ENCODE measurements at places on chromosomes 13 and 19. TPM values are rescaled to one million over a fixed set of nuclear protein-coding genes. Genes with fewer than 3 reads are reported as not detected.
A peak's percentile ranks its signal among the peaks of the same experiment; 100 is the strongest.

- no peak for DNase-seq
These were observed 2.2 kb upstream of the COLGALT1 start for GRCh38 chr19:17553256-17553655.

GRCh38 chr13:25901460-25902376 lies 150.1 kb downstream of the SHISA2 start:
- DNase-seq: peak; percentile 57

DNA sequence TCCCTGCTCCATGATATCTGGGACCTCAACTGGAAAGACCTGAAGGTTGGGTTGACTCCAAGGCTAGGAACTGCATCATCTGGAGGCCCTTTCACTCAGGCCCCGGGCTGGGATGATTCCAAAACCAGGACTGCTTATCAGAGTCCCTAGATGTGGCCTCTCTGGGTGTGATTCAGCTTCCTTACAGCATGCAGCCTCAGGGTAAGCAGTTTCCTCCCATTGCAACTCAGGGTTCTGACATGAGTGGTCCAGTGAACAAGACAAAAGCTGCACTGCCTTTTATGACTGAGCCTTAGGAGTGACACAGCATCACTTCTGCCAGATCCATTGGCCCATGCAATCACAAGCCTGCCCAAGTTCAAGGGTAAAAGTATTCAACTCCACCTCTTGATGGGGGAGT lies 502.8 kb downstream of the COG6 start:
- DNase-seq: peak; percentile 18

The HCST gene
- total RNA-seq: 57.1 TPM

The ACP7 gene
- not detected for total RNA-seq

The SDHAF1 gene
- total RNA-seq: 22.8 TPM

Data from activated CD8-positive, alpha-beta T cell treated with anti-CD3 and anti-CD28 coated beads for 36 hours (primary cell).